ENCODE measurements at places on chromosomes 5 and 9. TPM values are rescaled to one million over a fixed set of nuclear protein-coding genes. Genes with fewer than 3 reads are reported as not detected.

GZMA gene
- total RNA-seq: not detected

SLC46A2 gene
- total RNA-seq: not detected

PCDHA12 gene
- total RNA-seq: 0.15 TPM

FOXD4 gene
- total RNA-seq: 0.23 TPM

PCDHGB2 gene
- 1.6 TPM for total RNA-seq
